ENCODE measurements at places on chromosomes 16 and 17. TPM values are rescaled to one million over a fixed set of nuclear protein-coding genes. Genes with fewer than 3 reads are reported as not detected.

The ASB16 gene
- not detected for total RNA-seq

The KRTAP4-3 gene
- not detected for total RNA-seq

The PRSS33 gene
- not detected for total RNA-seq

The SALL1 gene
- 5.0 TPM for total RNA-seq

The CACNA1G gene
- 32.8 TPM for total RNA-seq

The TPSD1 gene
- not detected for total RNA-seq

The RNF157 gene
- 33.8 TPM for total RNA-seq

The ADCY9 gene
- total RNA-seq, result 13.6 TPM

The EMP2 gene
- 8.4 TPM for total RNA-seq

The CCL4 gene
- total RNA-seq, result 2.6 TPM

The TGFB1I1 gene
- total RNA-seq, result 4.4 TPM

The IGSF6 gene
- total RNA-seq, result 1.8 TPM

The EPX gene
- 0.09 TPM for total RNA-seq

The KRTAP9-1 gene
- total RNA-seq, result not detected

The PRRT2 gene
- 18.1 TPM for total RNA-seq

The MPP3 gene
- 49.0 TPM for total RNA-seq

The PDIA2 gene
- 2.7 TPM for total RNA-seq

The TEX14 gene
- total RNA-seq, result 0.54 TPM

The CASKIN2 gene
- total RNA-seq, result 7.3 TPM

The KRT36 gene
- total RNA-seq, result not detected

The PSMD11 gene
- 70.6 TPM for total RNA-seq

The C16orf86 gene
- 1.4 TPM for total RNA-seq

The BHLHA9 gene
- 0.54 TPM for total RNA-seq

The LPCAT2 gene
- total RNA-seq, result 13.8 TPM

The SAMD14 gene
- total RNA-seq, result 26.2 TPM

The PIRT gene
- 7.3 TPM for total RNA-seq

The SDK2 gene
- total RNA-seq, result 5.4 TPM

The KRTAP4-9 gene
- not detected for total RNA-seq

The NXN gene
- 36.2 TPM for total RNA-seq

The MLLT6 gene
- total RNA-seq, result 44.0 TPM

The KRT23 gene
- not detected for total RNA-seq

The PITPNM3 gene
- total RNA-seq, result 10.1 TPM

The MYOCD gene
- 0.27 TPM for total RNA-seq

The NRN1L gene
- total RNA-seq, result not detected

The CCL8 gene
- total RNA-seq, result 0.18 TPM

The RUNDC3A gene
- total RNA-seq, result 40.3 TPM

The GNG13 gene
- not detected for total RNA-seq

The RTN4RL1 gene
- 6.9 TPM for total RNA-seq

The CRHR1 gene
- 7.5 TPM for total RNA-seq

The SLFN14 gene
- 0.18 TPM for total RNA-seq

The UNC13D gene
- total RNA-seq, result 1.6 TPM

The USP31 gene
- total RNA-seq, result 25.4 TPM

The DNAH3 gene
- 0.18 TPM for total RNA-seq

The USP43 gene
- 5.5 TPM for total RNA-seq

The SLC46A1 gene
- total RNA-seq, result 19.3 TPM

The ASGR1 gene
- 11.2 TPM for total RNA-seq

The OR4D1 gene
- 0.18 TPM for total RNA-seq

The C17orf67 gene
- total RNA-seq, result 1.5 TPM

The EEF2KMT gene
- 4.0 TPM for total RNA-seq
